ENCODE measurements at places on chromosomes 3 and 15. TPM values are rescaled to one million over a fixed set of nuclear protein-coding genes. Genes with fewer than 3 reads are reported as not detected.

DNA sequence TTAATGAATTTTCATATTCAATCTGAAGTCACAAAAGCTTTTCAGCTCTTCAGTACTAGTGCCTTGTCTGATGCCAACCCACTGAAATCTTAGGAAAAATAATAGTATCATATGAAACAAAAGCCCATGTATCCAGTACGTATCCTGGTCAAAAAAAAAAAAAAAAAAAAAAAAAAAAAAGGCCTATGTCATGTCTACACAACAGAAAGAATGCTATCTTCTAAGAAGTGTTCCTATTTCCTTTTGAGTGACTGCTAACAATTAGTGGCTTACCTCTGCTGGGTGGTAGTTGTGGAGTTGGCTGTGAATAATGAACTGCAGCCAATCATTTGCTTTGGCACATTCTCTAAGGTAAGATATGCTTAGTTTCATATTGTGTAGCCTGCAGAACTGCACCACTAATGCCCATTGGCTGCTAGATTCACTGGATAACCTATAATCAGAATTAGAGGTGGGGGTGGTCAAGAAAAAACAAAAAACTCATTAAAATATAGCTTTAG, 59.6 kb downstream of the EIF3J start:
- DNase-seq: no peak

DNA sequence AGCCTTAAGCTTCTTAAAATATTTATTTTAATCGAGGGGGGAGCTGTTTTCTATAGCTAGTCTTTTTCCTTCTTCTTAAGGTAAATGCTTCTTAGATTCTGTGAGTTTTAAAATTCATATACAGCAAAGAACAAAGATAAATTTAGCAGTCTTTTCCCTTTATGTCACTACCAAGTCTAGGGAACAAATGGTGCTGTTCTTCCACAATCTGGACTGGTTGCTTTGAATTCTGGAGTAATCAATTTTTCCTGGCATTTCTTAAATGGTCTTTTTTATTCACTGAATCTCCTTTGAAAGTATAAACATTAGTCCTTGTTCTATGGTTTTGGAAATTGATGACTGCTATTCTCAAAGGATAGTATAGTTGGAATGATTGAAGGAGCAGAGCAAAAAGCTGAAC, 82.8 kb downstream of the CHL1 start:
- DNase-seq: no peak

DNA sequence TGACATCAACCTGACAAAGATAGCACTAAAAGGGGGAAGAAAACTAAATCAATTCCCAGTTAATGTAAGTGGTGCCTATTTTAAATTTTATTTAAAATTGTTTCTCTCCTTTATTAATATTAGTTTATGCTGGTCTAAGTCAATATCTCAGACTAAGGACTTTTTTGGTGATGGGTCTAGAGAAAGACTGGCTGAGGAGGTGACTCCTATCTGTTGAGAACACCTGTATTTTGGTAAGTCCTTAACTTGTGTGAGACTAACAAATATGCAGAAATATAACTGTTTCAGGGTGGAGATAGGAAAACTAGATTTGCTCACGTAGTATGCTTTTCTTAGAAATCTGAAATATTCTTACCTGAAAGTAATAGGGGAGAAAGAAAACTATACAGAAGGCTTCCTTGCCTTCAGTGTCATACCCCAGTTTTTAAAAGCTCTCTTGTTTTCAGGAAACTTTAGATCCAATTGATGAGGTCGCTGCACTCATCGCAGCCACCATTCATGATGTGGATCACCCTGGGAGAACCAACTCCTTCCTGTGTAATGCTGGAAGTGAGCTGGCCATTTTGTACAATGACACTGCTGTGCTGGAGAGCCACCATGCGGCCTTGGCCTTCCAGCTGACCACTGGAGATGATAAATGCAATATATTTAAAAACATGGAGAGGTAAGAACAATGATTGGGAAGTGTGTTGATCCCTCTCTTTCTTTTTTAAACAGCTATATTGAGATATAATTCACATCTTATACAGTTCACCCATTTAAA, 138.9 kb downstream of the PDE8A start:
- DNase-seq: no peak

DNA sequence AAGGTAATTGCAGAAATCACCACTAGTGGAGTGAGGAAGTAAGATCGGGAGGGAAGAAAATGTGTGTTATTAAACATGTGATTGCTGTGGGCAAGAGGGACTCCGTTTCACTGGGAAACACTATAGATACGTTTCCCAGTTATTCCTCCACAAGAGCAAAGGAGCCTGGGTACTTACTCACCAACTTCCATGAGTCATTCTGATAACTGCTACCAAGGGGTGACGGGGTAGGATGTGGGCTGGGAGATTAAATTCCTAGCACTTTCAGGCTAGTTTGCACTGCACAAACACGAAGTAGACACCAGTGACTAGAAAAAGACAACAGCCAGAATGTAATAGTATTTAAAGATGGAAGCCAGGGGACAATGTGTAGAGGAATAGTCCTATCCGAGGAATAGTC, 812.9 kb upstream of the CFAP20DC start:
- no peak for DNase-seq

Gene SLC6A6
- total RNA-seq: 150 TPM

- no peak for DNase-seq
Observed at GRCh38 chr3:151555523-151555922, 94.7 kb upstream of the IGSF10 start.

- no peak for DNase-seq
Observed at GRCh38 chr3:187871204-187871591, 125.9 kb upstream of the BCL6 start.

GRCh38 chr3:98763076-98763475, at the start of gene ST3GAL6:
Gene ST3GAL6, plus strand, starts transcription at chr3:98763340. Its CDS starts 5,101 bp downstream, at chr3:98768441.
- no peak for DNase-seq

DNA sequence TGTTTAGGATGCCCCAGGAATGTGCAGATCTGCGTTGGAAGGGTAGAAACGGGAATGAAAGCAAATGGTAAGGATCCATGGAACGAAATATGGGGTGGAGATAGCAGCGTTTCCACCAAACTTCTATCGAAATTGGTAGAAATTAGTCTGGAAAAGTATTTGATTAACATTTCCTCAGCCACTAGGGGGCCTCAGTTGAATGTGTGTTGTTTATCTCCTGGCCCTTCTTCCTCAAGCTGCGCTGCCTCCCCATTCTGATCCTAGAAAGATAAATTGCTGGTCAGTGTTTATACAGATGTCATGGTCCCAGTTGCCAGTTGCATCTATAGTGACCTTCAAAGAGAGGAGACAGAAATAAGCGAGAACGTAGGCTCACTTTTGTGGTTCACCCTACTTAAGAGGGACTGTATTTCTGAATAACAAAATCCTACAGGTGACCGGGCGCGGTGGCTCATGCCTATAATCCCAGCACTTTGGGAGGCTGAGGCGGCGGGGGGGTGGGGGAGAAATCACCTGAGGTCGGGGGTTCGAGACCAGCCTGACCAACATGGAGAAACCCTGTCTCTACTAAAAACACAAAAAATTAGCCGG, 457.1 kb downstream of the SQOR start:
- peak; percentile 87 for DNase-seq

DNA sequence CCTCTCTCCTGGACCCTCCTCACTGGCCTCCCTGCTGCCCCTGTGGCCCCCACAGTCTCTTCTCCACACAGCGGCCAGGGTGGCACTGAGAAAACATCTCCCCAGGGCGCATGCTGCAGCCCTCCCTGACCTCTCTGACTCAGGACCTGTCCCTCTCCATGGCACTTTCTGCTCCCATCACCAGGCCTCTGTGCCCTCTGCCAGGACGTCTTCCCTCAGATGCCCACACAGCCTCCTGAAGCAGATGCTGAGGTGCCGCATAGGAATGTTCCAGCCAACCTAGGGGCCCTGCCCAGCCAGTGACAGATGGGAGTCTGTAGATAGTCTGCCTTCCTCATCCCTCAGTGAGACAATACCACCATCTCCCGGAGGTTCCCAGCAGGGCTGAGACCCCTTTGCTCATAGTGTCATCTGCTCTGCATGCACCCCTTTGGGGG, 8.7 kb downstream of the MYL3 start:
- DNase-seq: no peak

GRCh38 chr3:38616658-38617057, 32.8 kb downstream of the SCN5A start:
- DNase-seq: no peak

GRCh38 chr3:136804813-136805212, 14.1 kb upstream of the SLC35G2 start:
- no peak for DNase-seq

GRCh38 chr15:77044228-77045042, 26.5 kb downstream of the TSPAN3 start:
- no peak for DNase-seq

Gene BCL6
- total RNA-seq: 5.9 TPM

DNA sequence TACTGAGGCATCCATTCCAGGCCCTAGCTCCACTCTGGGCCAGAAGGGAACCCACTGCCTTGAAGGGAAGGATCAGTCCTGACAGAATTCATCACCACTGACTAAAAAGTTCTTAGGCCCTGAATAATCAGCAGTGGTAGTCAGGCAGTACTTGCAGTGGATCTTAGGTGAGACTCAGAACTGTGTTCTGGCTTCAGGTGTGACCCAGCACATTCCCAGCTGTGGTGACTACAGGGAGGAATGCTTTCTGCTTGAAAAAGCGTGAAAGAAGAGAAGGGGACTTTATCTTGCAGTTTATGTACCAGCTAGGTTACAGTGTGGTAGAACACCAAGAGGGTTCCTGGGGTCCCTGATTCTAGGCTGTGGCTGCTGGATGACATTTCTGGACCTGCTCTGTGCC, 24.9 kb upstream of the AADACL2 start:
- no peak for DNase-seq

GRCh38 chr3:19030522-19030839, 117.8 kb upstream of the KCNH8 start:
- DNase-seq: peak; percentile 61

Gene HOMER2
- total RNA-seq: 23.9 TPM

- no peak for DNase-seq
Observed at GRCh38 chr15:60512937-60513336, 34.0 kb upstream of the ICE2 start.

DNA sequence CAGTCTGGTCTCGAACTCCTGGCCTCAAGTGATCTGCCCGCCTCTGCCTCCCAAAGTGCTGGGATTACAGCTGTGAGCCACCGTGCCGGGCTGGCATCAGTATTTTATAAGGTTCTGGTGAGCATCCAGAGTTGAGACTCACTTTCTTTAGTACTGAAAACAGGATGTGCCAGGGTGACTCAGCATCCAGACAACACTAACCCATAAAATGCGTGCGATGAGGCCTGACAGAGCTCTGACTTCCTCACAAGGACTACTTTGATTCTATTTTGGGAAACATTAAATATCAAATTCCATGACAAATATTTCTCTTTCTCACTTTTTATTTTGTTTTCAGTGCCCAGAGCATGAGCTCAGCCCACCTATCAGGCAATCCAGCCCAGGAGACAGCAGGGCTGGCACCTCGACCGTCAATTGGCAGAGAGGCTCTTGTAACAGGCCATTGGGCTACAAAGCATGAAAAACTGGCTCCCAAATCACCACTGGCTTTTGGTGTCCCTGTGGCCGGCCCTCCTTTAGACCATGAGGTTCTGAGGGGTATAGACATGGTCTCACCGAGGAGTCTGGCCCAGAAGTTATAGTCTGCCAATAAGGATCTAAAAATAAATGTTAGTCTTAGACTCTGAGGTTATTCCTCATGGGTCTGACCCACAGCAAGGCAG, 75.0 kb downstream of the FEM1B start:
- no peak for DNase-seq

DNA sequence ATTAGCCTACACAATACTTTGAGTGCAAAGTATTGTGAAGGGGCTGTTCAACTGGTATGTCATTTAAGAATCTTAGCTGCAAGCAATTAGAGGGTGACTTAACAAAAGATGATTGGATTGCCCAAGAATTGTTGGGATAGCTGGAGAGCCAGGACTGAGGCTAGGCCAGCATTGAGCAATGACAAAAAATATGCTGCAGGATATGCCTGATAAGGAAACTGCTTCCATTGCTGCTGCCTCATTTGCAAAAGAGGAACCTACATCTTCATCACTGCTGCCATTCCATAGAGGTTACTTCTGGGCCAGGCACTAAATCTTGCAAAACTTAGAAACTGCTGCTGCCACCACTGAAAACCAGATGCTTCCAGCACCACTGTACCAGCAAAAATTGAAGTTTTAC, 108.0 kb upstream of the TBC1D5 start:
- DNase-seq: no peak

Gene DOCK3
- total RNA-seq: 6.1 TPM

DNA sequence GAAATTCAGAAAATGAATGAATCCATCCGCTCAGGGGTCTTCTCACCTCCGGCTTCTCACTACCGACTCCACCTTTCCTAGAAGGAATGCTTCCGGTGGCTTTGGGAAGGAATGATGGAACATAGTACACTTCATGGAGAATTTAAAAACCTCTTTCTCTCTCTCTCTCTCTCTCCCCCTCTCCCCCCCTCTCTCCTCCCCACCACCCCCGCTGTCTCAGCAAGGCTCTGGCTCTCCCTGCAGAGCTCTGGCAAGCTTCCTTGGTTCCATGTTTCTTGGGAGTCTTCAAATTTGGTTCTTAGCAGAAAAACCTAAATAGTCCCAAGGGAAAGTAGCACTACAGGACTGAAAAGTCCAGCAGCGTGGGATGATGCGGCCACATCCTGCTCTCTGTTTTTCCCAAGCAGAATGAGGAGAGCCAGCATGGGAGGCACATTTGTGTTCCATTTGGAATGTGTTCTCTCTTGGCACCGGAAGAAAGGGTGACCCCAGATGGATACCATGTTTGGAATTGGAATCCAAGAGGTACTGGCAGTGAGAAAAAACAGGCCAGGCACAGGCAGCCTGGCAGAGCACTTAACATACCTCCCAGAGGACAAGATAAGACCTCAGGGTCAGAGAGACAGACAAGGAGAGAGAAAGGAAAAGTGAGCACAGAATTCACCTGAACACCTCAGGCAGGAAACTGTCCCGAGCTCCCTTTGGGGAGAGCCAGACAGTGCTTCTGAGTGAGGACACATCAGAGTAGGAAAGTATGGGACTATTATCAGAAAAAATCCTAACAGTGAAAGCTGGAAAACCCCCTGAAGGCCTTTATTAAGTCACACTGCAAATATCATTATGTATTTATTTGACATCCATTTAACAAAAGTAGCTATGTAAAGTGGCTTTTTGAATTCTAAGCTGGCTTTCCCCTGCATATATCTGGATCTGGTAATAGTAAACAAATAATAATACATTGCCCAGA, at the start of gene POPDC2:
TSS of gene POPDC2 (minus strand) at position 116 of the 967 bp plus-strand sequence. CDS start 166 bp downstream, outside the sequence.
- DNase-seq: no peak

Gene RBP2
- total RNA-seq: not detected

DNA sequence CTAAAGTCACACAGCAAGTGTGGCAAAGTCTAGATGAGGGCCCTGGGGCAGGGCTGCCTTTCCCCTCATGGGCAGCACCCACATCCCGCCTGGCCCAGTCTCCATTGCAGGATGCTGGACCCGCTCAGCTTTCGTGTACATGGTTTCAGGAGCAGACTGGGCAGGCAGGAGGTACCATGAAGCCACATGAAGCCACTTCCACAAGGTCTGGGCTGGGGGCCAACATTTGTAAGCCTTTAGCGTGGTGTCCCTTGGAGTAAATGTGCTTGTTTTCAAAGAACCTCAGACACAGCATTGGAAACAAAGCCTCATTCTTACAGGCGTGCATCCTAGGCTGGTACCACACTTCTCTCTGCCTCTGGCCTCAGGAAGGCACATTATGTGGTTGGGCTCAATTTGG, 34.5 kb downstream of the UMPS start:
- no peak for DNase-seq

- DNase-seq: no peak
Observed at GRCh38 chr3:14377838-14378169, 24.6 kb upstream of the SLC6A6 start.

GRCh38 chr3:11690863-11691766, 47.4 kb upstream of the VGLL4 start:
- DNase-seq: peak; percentile 72

Gene OR5K2
- total RNA-seq: not detected

GRCh38 chr3:70352215-70352614, 39.8 kb upstream of the MDFIC2 start:
- DNase-seq: peak; percentile 6

All from GM23338 (cell line).